ENCODE measurements at places on chromosomes 2 and 18.

DNA sequence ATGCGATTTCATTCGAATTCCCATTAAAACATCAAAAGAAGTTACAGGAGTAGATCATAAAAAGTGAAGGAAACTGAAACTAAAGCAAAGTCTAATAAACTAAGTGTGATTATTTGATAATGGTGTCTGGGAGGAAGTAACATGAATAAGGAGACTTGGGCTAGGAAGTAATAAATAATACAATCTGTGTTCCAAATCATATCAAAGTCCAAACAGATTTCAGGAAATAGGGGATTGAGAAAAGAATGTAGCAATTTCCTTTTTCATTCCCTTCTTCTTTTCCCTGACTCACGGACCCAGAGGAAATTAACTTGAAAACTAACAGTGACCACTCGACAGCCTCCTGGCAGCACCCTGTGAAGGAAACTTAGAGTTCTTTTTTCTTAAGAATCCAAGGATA is 758.4 kb upstream of the GCFC2 start:
- no peak for DNase-seq

DNA sequence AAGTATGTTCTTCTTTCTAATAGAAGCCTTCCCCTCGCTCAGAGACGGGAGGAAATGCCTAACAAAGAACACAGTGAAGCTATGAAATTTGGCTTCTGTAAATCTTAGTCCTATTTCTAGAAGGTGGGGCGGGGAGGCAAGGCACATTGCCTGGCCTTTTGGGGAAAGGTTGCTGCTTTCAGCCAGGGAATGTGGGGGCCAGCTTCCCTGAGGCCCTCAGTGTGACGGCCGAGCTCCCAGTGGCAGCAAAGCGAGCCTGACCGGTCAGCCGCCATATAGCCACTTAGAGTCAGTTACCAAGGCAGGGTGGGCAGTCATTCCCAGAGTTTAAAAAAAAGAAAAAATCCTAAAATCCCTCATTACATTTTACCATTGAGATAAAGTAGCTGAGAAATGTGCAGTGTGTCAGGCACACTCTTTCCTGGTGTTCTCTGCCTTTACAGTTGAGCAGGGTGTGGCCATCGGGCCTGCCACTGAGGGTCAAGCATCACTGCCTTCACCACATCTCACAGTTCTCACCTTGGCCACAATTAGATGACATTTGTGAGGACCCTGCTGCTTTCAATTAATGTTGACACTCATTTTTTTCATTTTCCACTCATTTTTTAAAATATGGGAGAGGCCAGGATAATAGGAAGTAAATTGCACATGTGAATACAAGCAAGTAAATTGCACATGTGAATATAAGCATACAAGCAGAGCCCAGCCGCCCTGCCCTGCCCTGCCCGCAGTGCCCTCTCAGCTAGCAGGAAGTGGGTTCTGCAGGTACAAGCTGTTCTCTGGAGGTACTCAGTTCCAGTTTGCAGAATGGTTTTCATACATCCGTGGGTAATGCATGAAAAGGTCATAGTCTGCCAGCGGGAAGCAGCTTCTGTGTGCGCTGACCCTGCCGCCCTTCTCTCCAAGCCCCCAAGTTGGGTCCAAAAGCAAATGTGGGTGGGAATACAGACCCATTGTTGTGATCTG is 76.9 kb downstream of the WDSUB1 start:
- no peak for DNase-seq

GRCh38 chr2:150280231-150280630 is 207.2 kb downstream of the RND3 start:
- DNase-seq, result no peak

DNA sequence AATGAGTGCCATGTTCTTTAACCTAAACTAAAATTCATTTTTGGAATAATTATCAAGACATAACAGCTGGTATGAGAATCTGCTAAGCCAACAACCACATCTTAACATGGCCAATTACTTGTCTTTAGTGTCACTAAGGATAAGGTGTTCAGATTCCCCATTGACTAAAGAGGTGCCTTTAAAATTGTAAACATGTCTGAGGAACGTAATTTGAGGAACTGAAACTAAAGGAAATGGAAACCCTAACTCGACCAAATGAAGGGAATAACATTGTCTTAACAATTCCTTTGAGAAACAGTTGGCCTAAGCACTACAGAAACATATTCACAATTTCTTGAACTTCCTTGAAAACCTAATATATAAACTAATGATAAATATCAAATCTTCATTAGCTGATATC is 355.4 kb upstream of the GULP1 start:
- no peak for DNase-seq

GRCh38 chr2:4973973-4974372 is 718.2 kb upstream of the SOX11 start:
- DNase-seq, result no peak

- DNase-seq, result no peak
Measured at GRCh38 chr18:77066689-77067088, 65.9 kb downstream of the MBP start.

DNA sequence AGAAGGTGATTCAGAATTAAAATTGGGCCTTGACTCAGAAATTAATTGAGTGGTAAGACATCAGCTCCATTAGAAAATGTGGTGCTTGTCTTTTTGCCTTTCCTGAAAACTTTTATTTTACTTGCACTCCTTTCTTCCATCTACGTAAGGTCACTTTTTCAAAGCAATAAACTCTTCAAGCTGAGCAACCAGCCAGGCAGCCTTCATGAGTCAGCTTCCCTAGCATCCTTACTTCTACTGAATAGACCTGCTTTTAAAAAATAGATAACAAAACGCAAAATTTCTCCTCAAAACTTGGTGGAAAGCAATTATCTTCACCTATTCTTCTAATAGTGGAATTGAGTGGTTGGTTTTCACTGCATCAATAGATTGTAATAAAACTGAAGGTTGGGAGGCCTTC is 504.2 kb downstream of the ARHGAP15 start:
- DNase-seq, result no peak

GRCh38 chr2:11932962-11933361 is 186.5 kb downstream of the LPIN1 start:
- DNase-seq, result no peak

GRCh38 chr18:73688161-73688560 is 459.5 kb downstream of the FBXO15 start:
- DNase-seq, result no peak

DNA sequence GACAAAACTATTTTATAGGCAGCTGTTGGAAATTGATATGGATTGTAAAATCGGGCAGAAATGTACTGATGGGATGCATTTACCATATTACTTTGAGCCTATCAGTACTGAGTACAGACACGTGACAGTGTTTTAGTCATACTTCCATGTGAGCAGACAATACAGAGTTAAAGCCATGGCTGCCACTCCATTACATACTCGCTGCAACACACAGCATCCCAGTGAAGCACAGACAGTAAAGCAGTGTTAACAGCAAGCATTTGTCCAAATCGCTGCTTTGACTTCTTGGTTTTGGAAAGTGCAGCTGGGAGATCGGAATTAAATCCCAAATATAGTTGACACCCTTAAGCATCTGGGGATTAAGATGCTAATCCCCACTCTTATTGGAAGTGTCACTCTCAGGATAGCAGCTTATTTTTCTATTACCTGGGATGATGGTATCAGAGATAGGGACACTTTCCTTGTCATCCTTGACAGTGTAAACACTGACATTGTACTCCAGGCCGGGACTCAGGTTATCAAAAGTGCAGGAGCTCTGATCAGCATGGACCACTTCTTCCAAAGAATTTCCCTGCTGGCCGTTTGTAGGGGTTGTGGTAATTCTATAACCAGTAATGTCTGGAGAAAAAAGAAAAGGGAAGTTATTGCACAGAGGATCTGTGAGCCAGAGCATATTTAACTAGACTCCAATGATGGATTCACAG is 41.6 kb downstream of the FN1 start:
- no peak for DNase-seq

DNA sequence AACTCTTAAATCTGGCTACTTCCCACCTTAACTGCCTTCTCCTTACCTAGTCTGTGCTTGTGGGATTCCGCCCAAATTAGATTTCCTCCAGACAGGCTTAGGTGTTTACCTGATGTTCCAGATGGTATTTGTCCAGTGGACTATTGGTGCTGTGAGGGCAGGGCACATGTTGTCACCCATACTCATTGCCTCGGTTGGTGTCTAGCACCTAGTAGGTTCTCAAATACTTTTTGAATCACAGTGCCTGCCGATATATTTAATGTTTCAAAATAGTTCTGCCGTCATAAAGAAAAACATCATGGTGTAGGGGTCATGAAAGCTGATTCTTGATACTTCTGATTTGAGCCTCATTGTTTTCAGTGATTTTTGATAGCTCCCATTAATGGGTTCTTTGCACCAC is 1.1 kb downstream of the SEPTIN2 start:
- DNase-seq, result no peak

DNA sequence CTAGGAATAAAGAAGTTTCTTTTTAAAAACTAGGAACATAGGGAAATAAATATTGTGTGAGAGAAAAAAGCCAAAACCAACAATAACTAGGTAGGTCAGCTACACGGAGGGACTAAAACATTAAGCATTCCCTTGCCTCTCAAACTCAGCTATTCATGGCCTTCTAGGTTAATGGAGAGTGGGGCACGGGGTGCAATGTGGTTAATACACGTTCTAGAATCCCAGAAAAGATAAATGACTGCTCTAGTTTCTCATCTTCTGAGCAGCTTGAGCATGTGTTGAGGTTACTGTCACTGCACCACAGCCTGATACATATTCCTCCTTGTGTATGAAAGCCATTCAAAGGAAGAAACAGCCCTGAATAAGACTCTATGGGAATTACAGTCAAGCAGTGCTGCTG is 31.4 kb downstream of the SLC8A1 start:
- DNase-seq, result no peak

DNA sequence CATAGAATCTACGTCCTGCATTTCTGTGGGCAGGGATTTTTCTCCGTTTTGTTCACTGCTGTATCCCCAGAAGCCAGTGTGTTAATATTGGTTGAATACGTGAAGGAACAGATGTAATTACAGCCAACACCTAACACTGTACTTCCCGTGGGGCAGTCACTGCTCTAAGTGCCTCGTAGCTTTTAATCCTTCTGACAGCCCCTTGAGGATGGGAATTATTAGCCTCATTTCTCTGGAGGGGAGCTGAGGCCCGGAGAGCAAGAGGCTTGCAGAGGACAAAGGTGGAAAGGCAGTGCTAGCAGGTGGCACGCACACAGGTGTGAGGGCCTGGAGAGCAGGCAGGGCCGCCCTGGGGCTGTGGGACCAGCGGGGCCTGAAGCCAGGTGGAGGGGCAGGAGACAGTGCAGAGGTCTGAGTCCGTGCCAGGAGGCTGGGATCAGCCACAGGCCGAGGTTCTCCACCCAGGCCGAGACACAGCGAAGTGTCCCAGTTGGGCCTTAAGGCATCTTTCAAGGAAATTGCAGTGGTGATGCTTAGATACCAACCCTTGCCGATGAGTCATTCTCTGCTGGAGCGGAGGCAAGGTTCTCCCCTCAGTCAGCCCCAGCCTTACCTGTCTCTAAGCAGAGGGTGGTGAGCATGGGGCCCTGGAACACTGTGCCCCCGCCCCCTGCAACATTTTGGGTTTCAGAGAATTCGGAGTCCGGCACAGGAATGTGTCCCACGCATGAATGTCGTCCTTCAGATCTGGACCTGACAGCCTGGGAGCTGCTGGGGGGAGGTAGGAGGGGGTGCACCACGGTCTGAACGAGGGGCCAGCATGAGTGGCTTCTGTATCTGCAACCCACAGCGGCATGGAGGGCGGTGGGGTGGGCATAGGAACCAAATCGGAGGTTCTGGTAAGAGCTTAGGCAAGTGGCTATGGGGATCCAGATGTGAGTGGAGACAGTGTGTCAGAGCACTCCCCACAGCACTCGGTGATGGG is 122.6 kb downstream of the GBX2 start:
- no peak for DNase-seq

DNA sequence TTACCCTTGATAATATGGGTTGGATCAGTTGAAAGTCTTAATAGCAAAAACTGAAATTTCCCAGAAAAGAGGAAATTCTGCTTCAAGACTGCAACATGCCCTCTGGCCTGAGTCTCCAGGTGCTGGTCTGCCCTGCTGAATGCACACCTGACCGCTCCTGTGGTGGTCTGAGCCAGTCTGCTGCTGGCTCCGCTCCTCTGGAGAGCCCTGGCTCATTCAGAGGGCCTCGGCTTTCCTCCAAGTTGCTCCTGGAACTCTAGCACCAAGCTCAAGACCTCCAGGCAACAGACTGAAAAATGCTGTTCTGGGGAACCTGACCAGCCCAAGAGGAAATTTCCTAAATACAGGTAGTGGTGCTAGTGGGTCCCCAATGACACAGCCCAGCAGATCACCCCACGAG is 64.8 kb downstream of the DIPK1C start:
- no peak for DNase-seq

DNA sequence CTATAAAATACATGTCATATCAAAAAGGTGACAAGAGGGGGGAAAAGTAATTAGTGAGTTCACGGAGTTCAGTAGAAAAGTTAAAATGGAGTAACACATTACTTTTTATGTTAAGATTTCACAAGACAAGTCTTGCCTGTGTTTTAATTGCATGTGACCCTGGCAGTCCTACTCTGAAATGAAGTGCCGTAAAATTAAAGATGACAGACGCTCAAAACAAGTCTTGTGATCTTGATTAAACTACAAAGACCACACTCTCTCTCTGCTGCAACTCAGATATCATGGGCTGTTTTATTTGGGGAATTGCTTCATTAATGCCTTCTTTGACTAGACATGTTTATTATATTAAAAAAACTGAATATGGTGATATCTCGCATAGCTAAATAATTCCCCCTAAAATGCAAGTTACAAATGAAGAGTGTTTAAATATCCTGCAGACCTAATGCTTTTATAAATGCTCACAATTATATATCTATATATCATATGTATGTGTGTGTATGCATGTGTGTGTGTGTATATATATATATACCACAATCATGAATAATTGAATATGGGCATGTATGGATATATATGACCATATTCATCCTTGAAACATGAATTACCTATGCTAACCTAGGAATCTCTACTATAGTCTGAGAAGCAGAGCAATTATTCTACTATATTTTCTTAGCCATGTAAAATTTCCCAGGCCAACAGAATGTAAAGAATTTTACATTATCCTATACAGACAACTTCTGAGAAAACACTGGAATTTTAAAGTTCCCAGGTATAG is 647.5 kb downstream of the ARHGAP15 start:
- no peak for DNase-seq

GRCh38 chr18:53139746-53140500 is 799.9 kb downstream of the DCC start:
- DNase-seq, result no peak

GRCh38 chr2:135011633-135012032 is 35.6 kb downstream of the MAP3K19 start:
- no peak for DNase-seq

- no peak for DNase-seq
Measured at GRCh38 chr2:166106431-166107015, 21.3 kb downstream of the SCN1A start.
